NCI-H187 treated with DMSO at 0.1 percent for 48 hours (cell line): ENCODE measurements at places on chromosomes 3 and 15.

DNA sequence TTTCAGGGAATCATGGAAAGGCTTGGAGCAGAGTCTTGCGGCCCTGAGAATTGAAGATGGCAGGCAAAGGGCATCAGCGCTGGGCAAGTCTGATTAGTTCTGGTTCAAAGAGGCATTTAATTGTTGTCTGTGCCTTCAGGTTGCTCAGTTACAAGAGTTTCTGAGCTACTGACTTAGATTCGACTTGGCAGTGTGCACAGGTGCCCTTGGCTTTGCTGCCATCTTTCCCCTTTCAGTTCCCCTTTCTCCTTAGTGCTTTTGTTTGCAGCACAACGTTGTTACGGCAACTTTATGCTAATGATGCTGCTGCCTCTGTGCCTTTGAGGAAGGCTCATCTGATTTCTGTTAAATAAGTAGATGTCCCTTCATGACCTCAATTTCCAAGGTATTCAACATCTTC lies 12.5 kb downstream of the P2RY14 start:
- no peak for DNase-seq

- no peak for DNase-seq
Measured at GRCh38 chr15:90877996-90878395, 6.3 kb upstream of the FES start.

DNA sequence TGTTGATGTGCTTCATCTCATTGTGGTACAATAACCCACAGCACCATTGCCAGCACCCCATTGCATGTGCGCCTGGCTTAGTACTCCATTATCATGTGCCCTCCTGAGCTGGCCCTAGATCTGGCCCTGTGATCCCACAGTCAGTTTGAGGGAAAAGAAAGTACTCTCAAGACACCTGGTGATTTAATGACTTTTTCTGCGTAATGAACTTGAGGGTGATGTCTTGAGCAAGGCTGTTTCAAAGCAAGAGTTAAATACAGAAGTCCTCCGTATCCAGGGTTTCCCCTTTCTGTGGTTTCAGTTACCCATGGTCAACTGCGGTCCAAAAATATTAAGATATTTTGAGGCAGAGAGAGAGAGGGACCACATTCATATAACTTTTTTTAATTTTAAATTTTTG lies 16.3 kb downstream of the C3orf20 start:
- no peak for DNase-seq

- no peak for DNase-seq
Measured at GRCh38 chr3:175648899-175649298, 789.8 kb downstream of the NAALADL2 start.

DNA sequence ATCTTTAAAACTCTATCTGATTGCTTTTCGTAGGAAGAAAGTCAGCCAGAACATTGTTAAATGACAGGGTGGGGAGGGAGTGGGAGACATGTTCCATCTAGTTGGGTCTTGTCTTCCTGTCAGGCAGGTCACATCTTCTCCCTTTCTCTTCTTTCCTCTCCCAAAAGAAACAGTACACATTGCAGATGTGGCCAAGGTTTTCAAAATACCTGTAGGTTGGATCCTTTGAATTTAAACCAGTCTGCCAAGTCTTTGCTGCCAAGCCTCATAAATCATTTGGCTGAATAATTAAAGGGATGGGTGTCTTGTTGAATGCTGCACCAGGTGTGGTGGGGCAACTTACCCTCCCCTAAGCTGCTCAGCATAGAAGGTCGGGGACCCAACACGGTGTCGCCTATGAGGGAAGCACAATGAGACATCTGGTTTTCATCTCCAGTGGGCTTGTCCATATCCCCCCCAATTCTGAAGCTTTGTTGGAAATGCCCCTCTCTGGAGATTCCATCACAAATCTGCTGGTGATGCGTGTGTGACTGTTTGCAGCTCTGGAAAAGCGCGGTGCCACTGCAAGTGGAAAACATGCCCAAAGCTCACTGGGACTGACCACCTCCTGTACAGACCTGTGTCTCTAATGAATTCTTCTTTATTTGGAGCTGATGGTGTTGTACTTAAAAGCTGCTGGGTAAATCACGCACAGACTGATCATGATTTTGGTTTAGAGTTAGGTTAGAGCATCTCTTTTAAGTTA lies 112.6 kb downstream of the FILIP1L start:
- DNase-seq, result no peak

DNA sequence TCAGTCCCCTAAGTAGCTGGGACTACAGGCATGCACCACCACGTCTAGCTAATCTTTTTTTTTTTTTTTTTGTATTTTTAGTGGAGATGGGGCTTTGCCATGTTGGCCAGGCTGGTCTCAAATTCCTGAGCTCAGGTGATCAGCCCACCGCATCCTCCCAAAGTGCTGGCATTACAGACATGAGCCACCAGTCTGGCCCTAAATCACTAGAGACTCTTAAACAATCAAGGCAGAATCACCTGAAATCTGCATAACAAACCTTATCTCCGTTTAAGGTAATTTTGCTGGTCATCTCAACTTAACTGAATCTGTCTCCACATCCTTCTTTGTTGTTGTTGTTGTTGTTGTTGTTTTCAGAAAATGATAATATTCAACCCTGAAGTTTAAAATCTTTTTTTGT lies 5.6 kb upstream of the TRMT10C start:
- no peak for DNase-seq

DNA sequence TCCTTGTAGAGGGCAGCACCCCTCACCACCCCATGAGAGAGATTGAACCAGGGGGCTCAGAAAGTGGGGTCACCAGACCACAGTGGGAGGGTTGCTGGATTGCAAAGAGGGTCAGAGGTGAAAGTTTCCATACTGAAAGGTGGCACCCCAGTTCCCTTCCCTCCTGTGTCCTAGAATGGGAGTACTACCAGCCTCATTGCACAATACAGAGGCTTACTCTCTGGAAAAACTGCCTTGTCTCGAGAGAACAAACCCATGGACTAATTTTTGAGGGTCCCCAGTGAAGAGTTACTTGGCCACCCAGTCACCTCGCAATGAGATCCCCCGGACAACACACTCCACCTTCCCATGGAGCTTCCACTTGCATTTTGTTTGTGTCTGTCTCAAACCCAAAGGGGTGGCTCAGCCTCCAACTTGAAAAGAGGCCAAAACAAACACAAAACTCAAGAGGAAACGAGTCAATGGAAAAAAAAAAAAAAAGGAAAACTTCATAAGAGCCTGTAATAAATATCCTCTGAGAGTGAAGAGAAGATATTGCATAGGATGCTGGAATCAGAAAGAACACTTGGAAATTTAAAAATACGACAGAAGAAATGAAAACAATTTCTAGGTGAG lies 18.6 kb downstream of the MESP2 start:
- DNase-seq, result no peak

DNA sequence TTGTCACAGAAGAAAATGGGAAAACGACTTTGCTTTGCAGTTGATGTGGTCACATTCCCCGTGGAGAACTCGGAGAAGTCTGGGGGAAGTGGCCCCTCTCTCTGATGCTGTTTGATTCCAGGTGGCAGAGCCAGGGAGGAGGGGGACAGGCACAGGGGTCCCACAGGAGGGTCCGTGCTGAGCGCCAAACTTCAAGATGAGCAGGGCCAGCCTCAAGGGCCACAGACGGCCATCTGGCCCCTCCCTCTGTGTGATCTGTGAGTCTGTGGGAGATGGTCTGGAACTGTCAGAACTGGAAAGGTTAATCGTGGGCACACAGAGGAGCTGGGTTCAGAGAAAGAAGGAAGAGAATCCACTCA lies 23.1 kb upstream of the CORO2B start:
- no peak for DNase-seq

DNA sequence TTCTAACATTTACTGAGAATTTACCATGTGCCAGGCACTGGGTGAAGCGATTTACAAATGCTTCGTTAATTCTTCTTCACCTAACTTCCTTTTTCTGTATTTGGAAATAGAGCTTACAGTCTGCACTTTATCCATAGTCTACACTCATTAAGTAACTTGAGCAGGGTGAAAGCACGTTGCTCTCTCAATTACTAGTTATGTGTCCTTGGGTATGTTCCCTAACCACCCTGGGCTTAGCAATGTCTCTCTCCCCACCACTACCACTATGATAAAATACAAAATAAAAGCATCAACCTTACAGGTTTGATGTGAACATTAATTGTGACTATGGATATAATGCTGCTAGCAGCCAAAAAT lies 172.9 kb upstream of the SLC2A2 start:
- no peak for DNase-seq

- no peak for DNase-seq
Measured at GRCh38 chr3:179186426-179186825, 38.3 kb downstream of the PIK3CA start.

DNA sequence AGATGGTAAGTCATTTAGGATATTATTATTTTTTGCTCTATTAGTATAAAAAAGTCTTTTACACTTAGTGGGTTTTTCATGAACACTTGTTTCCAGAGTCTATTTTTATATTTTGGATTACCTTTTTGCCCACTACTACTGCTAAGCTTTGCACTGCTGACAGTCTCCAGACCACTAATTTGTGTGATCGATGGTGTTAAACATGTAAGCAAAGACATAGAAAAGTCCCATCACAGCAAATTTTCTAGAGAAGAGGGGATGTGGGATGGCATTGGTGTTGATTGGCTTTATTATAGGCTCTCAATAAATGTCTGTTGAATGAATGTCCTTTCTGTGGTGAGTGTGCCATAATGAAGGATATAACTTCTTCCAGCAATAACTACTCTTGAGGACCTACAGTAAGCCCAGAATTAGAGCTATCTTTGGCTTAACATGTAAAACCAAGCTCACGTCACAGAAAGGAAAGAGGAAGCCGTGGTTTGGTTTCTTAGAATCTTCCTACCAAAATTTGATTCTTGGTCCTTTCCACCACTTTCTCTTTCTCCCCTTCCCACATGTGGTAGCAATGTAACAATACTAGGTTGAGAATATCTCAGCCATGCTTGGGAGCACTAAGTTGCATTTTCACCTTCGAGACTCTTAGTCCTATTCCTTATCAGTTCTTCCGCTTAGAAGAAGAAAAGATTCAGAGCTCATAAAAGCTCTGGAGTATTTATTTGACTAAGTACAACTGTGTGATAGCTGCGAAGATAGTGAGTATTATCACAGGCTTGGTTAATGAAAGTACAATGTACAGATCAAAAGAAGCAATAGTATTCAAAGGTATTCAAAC lies 90.6 kb upstream of the UMPS start:
- no peak for DNase-seq

GRCh38 chr3:62876064-62876463 lies 848 bp upstream of the CADPS start:
- DNase-seq, result no peak

GRCh38 chr15:90718232-90718631 lies 1.1 kb downstream of the BLM start:
- DNase-seq, result no peak

DNA sequence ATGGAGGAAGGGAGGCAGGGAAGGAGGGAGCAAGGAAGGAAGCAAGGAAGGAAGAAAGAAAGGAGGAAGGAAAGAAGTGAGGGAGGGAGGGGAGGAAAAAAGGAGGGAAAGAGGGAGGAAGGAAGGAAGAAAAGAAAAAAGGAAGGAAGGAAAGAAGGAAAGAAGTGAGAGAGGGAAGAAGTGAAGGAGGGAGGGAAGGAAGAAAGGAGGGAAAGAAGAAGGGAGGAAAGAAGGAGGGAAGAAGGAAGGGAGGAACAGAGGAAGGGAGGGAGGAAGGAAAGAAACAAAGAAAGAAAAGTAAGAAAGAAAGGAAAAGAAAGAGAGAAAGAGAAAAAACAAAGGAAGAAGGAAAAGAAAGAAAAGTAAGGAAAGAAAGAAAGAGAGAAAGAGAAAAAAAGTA lies 183.0 kb upstream of the SLC24A5 start:
- DNase-seq, result no peak

GRCh38 chr3:29202378-29202777 lies 78.5 kb upstream of the RBMS3 start:
- no peak for DNase-seq

DNA sequence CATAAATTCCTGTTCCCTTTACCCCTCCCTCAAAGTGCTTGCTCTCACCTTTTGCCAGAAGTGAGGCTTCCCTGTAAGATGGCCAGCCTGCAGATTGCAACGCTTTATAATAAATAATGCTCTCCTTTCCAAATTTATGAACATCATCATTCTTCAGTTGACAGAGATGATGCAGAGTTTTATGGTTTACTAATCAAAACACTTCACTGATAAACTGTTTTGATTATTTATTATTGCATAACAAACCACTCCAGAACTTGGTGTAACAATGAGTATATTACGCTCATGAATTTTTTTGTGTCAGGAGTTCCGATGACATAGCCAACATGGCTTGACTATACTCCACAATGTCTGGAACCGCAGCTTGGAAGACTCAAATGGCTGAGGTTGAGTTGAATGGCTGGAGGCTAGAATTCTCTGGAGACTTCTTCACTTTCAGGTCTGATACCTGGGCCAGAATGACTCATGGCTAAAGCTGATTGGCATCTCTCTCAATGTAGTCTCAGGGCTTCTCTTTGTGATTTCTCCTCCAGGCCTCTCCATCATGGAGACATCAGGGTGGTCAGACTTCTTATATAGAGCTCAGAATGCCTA lies 27.3 kb upstream of the TGFBR2 start:
- DNase-seq, result no peak

DNA sequence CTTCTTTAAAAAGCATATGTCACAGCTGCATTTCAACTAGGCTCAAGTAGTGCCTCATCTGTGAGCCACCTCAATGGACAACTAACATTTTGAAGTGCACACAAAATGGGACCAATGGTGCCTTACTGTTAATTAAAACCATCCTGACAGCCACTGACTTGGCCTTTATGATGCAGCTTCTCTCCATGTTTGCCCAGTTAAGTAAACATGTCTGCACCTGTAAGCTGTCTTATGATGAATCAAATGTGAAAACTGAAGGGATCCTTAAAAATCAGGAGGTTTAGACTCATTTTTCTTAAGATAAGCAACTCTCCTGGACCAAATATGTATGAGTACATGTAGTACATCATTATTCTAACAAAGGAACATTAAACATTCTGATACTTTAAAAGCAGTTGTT lies 861.6 kb downstream of the ROBO1 start:
- no peak for DNase-seq

DNA sequence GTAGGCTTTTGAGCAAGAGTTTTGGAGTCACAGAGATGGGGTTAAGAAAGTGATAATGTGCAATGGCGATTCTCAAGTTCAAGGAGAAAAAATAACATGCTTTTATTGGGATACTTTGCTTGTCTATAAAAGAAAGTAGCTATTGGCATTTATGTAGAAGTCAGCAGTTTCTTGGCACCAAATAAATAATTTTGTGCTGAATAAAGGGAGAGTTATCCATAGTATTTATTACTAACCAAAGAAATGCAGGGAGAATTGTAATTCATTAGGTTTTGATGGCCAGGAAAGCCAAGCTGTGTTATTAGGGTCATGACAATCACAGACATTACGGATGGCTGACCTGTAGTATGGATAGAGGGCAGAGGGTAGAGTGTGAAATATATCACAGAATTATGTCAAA lies 33.1 kb downstream of the BTD start:
- no peak for DNase-seq

DNA sequence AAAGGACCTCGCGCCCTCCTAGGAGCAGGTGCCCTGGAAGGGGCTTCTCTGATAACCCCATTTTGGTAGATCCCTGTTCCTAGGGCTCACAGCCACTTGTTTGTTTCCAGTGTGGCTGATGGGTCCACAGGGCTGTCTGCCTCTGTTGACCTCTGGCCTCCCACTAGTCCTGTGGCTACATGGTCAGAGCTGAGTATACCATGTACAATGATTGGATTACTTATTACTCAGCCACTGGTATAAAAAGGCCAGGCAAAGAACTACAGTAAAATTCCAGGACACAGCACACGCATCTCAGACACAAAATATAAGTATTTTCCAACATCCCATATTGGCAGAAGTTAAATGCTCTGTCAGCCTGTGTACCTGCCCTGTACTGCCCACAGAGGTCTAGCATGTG lies 277.3 kb downstream of the GABRG3 start:
- no peak for DNase-seq

- DNase-seq, result no peak
Measured at GRCh38 chr15:87733541-87733941, 523.0 kb downstream of the NTRK3 start.
